Activated T-cell treated with anti-CD3 and anti-CD28 coated beads, Interleukin-2, amount 50 U/mL, for 24 hours (primary cell): ENCODE measurements at places on chromosomes 1 and 21.
A peak's percentile ranks its signal among the peaks of the same experiment; 100 is the strongest.

- DNase-seq, result no peak
Measured at GRCh38 chr1:150548324-150548631, 930 bp upstream of the ADAMTSL4 start.

GRCh38 chr1:93723733-93724270 lies 42.2 kb upstream of the BCAR3 start:
- no peak for DNase-seq

- no peak for DNase-seq
Measured at GRCh38 chr1:157734321-157734720, 33.8 kb upstream of the FCRL3 start.

GRCh38 chr1:226635456-226635941 lies 86.9 kb downstream of the STUM start:
- peak; percentile 69 for DNase-seq

DNA sequence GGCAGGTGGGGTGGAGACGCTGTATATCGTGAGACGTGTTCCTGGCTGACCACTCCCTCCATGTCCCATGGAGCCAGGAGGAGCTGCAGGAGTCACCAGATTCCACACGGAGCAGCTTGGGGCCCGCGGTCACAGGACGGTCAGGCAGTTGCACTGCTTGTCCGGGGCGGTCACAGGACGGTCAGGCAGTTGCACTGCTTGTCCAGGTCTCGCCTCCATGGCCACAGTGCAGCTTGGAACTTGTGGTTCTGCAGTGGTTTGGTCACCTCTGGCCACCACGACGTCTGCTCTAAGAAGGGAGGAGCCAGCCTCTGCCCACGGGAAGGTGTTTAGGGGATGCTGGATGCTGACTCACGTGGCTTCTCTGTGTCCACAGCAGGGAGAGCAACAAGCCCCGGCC lies 33.0 kb downstream of the SLX9 start:
- no peak for DNase-seq

- DNase-seq, result no peak
Measured at GRCh38 chr1:22969304-22969709, 3.4 kb downstream of the LACTBL1 start.

GRCh38 chr1:211258756-211259637 lies at the start of gene RCOR3:
Gene RCOR3, plus strand, starts transcription at chr1:211259366. Its CDS starts 195 bp downstream, at chr1:211259561.
- DNase-seq, result peak; percentile 96

GRCh38 chr1:181149326-181150125 lies 61.0 kb downstream of the IER5 start:
- DNase-seq, result peak; percentile 74

DNA sequence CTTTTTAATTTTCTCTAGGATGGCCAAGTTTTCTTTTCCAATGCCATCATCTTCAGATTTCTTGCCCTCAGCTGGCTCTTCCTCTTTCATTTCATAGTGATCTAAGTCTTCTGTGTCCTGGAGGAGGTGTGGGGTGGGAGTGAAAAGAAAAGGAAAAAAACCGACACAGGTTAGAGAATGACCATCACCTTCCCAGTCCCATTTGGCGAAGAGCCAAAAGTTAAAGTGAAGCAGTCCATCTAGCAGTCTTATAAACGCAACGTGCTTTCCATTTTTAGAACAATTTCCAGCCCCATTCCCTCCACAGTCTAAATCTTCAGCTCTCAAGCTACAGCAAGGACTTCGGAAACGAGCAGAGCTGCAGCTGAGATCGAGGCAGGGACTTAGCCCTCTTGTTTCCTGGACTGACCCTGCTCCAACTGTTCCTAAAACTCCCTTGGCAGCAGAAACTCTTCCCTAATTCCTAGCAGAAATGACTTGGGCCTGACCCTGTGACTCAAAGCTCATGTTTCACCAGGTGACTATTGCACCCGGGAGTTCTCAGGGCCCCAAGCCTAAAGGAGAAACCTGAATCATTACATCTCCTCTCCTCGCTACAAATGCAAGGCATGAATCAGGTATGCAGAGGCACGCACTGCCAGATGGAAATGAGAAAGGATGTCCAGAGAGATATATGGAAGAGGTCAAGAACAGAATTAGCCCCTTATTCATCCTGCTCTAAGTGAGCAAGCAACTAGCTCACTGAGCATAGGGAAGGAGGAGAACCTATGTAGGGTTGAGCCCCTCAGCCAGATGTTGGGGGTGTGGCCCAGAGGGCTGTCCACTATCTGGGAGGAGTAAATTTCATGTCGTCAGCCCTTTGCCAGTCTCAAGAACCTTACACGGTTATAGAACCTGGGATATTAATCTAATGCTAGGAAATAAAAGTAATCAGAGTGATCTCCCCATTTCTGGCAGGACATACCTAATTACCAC lies 5.1 kb downstream of the UBE2Q1 start:
- DNase-seq, result no peak

- DNase-seq, result no peak
Measured at GRCh38 chr1:29532751-29533150, 296.4 kb downstream of the PTPRU start.

GRCh38 chr1:232334811-232335210 lies 295.1 kb downstream of the SIPA1L2 start:
- DNase-seq, result no peak

DNA sequence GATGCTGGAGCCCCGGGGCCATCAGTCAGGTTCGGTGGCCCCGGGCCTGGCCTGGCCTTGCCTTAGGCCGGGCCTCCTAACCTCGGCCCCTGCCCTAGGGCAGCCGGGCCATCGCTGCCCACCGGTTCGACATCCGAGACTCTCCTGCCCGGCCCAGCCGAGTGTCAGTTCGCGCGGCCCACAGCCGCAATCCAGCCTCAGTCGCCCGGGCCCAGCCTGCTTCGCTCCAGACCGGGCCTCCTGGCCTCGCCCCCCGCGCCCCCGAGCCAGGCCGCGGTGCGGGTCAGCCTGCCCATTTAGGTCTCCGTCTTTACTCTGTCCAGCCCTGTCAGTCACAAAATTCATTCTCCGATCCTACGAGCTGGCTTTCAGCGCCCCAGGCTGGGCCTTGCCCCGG lies 777 bp downstream of the LRRC41 start:
- DNase-seq, result no peak

- DNase-seq, result no peak
Measured at GRCh38 chr21:45916011-45916840, 65.3 kb upstream of the COL6A1 start.

- DNase-seq, result peak; percentile 64
Measured at GRCh38 chr1:32361674-32362473, 411 bp downstream of the FAM229A start.

- no peak for DNase-seq
Measured at GRCh38 chr1:40926441-40926840, 53.1 kb upstream of the CTPS1 start.

GRCh38 chr1:239483391-239483790 lies 97.0 kb downstream of the CHRM3 start:
- DNase-seq, result no peak
